RCC 7860 (cell line): ENCODE measurements at places on chromosomes 12 and 14.

DNA sequence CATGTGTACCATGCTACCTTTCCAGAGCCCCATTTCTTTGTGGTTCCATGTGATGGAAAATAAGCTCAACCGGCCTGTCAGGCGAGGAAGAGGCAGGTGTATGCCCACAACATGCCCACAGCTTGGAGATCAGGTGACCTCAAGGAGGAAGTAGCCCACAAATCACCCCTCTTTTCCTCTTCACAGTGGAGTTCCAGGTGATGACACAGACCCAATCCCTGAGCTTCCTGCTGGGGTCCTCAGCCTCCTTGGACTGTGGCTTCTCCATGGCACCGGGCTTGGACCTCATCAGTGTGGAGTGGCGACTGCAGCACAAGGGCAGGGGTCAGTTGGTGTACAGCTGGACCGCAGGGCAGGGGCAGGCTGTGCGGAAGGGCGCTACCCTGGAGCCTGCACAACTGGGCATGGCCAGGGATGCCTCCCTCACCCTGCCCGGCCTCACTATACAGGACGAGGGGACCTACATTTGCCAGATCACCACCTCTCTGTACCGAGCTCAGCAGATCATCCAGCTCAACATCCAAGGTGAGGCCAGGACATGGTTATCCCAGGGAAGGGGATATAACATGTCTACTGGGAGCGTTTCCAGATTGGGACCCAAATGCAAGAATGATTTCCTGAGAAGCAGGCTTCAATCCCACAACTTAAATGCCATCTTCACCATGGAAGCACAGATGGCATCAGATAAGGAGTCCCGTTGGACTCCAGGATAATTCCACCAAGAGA lies 5.5 kb downstream of the TAPBPL start:
- no peak for DNase-seq

DNA sequence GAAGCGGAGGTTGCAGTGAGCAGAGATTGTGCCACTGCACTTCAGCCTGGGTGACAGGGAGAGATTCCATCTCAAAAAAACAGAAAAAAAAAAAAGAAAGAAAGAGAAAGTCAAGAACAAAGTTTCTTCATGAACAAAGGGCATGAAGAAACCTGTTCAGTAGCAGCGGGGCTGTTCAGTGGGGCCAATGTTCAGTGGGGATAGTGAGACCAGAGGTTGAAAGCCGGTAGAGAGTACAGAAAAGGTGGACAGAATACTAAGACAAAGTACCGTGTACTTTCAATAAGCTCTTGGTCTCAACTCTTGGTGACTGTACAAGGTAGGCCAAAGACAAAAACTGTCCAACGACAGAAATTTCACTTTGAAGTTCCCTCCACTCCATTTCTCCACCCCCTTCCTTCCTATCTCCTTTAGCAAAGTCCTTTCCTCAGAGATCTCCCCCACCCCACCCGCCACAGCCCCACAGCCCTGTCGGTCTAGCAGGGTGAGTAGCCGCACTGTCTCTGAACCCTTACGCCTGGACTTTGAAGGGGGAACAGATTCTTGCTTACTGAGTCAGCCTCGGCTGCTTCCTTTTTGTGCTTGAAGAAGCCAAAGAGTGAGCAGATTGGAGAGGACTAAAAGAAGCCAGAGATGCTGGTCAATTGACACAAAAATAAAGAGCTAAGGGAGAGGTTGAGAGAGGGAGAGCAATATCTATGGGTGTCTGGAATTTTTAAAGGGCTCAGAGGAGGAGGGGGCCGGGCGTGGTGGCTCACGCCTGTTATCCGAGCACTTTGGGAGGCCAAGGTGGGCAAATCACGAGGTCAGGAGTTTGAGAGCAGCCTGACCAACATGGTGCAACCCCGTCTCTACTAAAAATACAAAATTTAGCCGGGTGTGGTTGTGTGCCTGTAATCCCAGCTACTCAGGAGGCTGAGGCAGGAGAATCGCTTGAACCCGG lies 44.2 kb upstream of the FOS start:
- DNase-seq = peak; percentile 73

DNA sequence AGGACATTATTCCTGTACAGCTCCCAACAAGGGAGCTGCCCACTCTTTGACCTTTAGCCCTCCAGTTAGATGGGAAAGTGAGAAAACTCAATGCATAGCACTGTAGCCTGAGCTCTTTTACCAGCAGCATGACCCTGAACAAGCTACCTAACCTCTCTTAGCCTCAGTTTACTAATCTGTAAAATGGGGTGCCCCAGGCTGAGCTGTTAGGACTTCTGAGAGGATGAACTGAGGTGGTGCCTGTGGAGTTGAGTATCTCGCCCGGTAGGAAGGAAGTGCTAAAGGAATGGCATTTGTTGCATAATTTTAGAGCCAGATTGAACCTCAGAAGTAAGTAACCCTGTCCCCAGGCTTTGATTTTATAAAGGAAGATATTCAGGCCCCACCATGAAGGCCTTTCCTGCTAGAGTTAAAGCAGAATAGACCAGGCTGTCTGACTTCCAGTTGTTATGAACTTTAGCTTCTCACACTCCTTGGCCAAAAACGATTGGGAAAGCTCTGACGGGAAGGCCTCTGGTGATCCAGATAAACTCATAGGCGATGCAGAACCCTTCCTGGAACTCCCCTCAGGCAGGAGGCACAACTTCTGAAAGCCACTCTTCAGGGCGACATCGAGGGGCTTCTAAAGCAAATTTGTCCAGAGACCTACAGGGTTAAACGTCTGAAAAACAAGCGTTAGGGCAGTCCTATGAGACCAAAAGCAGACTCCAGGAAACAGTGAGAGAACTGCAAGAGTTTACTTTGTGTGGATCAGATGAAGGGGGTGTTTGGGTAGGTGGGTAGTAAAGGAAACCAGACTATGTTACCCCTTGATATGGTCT lies 2.5 kb upstream of the SERPINA10 start:
- DNase-seq = no peak

GRCh38 chr14:71762575-71762974 lies 169.7 kb upstream of the RGS6 start:
- no peak for DNase-seq

GRCh38 chr14:55838529-55839052 lies 258.6 kb downstream of the KTN1 start:
- DNase-seq = no peak

- DNase-seq = no peak
These were observed 8.6 kb downstream of the NACA start for GRCh38 chr12:56716458-56716857.

DNA sequence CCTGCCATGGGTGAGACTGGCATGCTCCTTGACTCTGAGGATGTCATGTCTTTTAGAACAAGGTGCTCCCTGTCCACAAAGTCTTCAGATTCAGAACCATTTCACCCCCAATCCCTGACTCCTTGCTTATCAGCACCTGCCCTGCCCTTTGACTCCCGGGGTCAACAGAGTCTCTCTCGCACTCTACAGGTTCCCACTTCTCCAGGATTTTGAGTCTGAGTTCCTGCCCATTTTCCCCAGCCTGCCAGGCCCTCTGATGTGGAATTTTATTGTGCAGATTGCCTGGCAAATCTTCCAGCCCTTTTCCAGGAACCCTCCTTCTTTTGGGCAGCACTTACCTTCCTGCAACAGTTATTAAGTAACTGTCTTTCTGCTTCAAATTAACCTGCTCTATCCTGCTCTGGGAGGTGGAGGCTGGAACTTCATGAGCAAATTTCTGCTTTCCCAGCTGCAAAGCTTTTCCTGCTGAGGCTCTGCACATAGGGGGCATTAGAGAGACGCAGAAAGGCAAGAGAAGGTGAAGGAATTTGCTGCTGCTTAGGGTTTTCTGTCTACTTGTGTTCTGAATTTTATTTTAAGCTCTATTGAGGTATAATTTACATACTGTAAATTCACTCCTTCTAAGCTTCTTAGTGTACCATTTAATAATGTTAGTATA lies 259.1 kb downstream of the PCNX1 start:
- DNase-seq = peak; percentile 4

- no peak for DNase-seq
These were observed 29.4 kb upstream of the POP5 start for GRCh38 chr12:120610560-120610959.

- DNase-seq = no peak
These were observed 12.9 kb downstream of the VASH1 start for GRCh38 chr14:76773956-76774820.

- DNase-seq = no peak
These were observed 30.7 kb upstream of the MANSC4 start for GRCh38 chr12:27810756-27811155.

- no peak for DNase-seq
These were observed 209.2 kb downstream of the PPM1H start for GRCh38 chr12:62725781-62726180.

- DNase-seq = no peak
These were observed 956.7 kb upstream of the SEL1L start for GRCh38 chr14:82490397-82490796.

DNA sequence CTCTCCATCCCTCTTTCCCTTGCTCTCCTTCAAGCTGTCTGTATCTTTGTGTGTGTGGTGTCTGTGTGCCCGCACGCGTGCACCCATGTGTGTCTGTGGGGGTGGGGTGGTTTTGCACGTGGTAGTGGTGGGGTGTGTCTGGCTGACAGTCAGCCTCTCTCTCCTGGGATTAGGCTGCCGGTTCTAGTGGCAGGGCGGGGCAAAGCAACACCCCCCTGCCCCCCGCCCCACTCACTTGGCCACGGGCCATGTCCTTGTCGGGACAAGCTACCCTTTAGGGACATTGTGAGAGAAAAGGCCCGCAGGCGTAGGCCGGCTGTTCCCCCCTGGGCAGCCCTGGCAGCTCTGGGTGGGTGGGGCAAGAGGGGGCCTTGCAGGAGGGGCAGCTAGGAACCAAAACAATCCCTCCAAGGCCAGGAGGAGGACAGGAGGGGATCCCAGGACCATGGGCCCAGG lies 182.6 kb downstream of the ALG10 start:
- no peak for DNase-seq

GRCh38 chr12:131090274-131091210 lies 136.8 kb downstream of the ADGRD1 start:
- DNase-seq = no peak

GRCh38 chr14:90819734-90820393 lies 3.6 kb upstream of the TTC7B start:
- no peak for DNase-seq

GRCh38 chr14:68271913-68272391 lies 452.4 kb downstream of the RAD51B start:
- DNase-seq = no peak

- DNase-seq = no peak
These were observed 162.5 kb downstream of the C12orf50 start for GRCh38 chr12:87866578-87867292.

DNA sequence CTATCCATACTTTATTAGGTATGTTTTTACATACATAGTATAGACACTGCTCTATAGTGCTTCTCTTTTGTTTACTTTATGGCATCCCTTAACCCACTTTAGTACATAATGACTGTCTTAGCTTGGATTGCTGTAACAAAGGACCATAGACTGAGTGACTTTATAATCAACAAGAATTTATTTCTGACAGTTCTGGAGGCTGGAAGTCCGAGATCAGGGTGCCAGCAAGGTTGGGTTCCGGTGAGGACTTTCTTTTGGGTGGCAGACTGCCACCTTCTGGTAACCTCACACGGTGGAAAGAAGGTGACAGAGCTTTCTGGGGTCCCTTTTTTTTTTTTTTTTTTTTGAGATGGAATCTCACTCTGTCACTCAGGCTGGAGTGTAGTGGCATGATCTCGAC lies 48.6 kb upstream of the PPM1H start:
- DNase-seq = no peak

DNA sequence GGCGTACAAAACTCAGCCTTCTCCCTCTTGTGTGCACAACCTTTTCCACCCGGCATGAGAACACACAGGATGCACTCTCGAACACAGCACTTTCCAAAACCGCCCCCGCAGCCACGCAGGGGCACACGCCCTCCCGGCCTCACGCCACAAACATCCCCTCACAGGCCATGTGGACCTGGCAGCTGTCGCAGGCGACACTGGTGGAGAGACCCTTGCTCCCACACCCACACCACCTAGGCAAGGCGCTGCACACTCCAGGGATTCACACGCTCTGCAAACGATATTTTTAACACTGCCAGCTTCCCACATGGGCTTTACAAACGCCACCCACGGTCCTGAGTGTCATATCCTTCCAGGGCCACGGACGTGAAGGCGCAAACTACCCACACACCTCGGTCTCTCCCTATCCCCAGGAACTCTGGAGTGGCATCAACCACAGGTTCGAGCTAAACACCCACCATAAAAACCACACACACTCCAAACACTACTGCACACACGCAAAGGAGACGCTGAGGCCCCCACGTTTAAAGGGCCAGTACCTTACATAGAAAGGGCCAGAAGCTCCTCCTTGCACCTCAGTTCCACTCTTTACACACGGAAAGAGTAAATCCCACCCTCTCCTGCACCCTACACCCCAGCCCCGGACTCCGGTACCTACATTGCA lies 12.4 kb upstream of the ITGB7 start:
- no peak for DNase-seq

- DNase-seq = no peak
These were observed 51.9 kb downstream of the GALNT9 start for GRCh38 chr12:132277374-132277941.

DNA sequence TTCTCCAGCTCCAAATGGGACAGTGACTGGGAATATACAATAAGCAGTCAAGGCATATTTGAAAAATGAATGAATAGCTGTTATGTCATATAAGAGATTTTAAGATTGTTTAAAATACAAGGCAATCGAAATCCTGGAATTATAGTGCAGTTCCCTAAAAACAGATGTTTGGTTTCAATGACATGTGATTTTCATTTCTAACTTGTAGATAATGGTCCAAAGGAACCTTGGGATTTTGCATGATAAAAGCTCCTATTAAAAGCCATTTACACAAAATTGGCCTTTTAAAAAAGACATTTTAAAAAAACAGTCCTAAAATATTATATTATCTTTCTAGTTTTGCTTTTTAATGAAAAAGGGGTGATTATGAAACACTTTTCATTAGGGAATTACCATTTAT lies 905.1 kb downstream of the GALC start:
- DNase-seq = no peak

DNA sequence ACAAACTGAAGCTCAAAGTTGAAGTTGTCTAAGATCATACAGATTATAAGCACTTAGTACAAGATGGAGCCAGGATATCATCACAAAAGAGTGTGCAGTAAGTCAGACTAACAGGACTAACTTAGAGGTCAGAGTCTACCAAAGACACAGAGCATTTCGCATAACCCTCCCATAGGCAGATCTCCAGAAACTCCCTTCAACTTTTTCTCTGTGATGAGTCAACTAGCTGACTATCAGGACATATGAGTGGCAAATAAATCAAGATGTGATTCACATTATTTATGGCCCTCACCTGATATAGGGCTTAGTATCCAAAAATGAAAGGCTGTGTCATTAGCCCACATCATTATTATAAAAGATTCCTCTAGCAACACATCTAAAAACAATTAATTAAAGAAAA lies 484.6 kb downstream of the GALC start:
- DNase-seq = no peak

- no peak for DNase-seq
These were observed 253.8 kb upstream of the GARIN6 start for GRCh38 chr12:99393763-99394162.
